DMS 273 treated with DMSO at 0.1 percent for 48 hours (cell line): ENCODE measurements at places on chromosomes 4 and X.
A peak's percentile ranks its signal among the peaks of the same experiment; 100 is the strongest.

GRCh38 chr4:124640022-124640730 is 72.4 kb downstream of the ANKRD50 start:
- DNase-seq, result no peak

DNA sequence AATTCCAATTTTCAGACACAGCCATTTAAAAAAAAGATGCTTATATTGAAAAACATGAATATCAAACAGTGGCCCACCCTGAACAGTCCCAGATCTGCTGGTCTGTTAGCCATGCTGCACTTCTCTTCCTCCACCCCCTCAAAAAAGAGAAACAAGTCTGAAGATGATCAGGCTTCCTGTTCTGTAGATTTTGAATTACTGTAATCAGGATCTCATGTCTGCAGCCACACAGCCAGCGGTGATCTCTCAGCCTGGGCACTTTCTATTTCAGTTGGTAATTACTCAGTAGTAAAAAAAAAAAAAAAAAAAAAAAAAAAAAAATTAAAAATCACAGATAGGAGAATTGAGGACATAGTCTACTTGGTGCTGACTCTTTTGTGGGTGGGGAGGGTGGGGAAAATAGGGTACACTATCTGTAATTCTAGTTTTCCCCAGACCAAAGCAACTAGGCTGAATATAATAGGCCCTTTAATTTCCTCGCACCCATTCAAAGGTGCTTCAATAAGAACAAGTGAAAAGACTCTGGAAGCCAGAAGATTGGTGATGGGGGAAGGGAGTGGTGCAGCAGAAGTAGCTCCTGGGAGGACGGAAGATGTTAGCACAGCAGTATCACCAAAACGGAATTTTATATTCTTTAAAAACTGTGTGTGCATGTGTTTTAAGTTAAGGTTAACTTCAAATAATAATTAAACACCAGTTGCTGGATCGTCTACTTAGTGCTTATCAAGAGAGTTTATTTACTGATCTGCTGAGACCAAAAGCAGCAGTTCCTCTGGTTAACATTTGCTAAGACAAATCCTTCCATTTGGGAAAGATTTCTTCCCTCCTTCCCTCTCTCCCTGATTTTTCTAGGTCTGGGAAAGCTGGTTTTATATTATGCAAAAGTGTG is 47.0 kb downstream of the SPRY1 start:
- DNase-seq, result no peak

DNA sequence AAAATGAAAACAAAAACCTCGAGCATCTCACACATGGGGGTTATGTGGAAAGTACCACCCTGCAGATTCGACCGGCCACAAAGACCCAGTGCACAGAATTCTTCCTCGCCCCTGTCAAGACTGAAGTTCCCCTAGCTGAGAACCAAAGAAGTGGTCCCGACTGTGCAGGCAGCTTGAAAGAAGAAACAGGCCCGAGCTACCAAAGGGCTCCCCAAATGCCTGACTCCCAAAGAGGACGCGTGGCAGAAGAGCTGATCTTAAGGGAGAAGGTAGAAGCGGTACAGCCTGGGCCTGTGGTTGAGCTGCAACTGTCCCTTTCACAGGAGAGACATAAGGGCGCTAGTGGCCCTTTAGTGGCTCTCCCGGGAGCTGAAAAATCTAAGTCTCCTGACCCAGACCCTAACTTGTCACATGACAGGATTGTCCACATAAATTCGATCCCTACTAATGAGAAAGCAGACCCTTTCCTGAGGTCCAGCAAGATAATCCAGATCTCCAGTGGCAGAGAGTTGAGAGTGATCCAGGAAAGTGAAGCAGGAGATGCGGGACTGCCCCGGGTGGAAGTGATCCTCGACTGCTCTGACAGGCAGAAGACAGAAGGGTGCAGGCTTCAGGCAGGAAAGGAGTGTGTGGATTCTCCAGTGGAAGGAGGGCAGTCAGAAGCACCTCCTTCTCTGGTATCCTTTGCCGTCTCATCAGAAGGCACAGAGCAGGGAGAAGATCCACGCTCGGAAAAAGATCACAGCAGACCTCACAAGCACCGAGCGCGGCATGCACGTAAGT is 108.8 kb upstream of the MYOZ2 start:
- DNase-seq, result no peak

DNA sequence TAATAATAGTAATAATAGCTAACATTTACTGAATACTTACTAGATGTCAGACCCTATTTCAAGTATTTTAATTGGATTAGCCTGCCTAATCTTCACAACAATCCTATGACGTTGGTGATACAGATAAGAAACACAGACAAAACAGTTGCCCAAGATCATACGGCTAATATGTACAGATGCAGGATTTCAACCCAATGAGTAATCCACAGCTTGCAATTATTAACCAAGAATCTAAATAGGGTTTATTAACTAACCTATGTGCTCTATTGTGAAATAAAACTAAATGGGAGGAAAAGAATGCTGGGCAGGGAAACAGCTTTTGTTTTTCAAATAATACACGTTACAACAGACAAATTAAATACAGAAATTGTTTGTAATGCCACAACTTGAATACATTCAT is 23.4 kb downstream of the FBXO8 start:
- DNase-seq, result no peak

- DNase-seq, result no peak
Measured at GRCh38 chrX:9940421-9940820, 26.7 kb upstream of the CLDN34 start.

DNA sequence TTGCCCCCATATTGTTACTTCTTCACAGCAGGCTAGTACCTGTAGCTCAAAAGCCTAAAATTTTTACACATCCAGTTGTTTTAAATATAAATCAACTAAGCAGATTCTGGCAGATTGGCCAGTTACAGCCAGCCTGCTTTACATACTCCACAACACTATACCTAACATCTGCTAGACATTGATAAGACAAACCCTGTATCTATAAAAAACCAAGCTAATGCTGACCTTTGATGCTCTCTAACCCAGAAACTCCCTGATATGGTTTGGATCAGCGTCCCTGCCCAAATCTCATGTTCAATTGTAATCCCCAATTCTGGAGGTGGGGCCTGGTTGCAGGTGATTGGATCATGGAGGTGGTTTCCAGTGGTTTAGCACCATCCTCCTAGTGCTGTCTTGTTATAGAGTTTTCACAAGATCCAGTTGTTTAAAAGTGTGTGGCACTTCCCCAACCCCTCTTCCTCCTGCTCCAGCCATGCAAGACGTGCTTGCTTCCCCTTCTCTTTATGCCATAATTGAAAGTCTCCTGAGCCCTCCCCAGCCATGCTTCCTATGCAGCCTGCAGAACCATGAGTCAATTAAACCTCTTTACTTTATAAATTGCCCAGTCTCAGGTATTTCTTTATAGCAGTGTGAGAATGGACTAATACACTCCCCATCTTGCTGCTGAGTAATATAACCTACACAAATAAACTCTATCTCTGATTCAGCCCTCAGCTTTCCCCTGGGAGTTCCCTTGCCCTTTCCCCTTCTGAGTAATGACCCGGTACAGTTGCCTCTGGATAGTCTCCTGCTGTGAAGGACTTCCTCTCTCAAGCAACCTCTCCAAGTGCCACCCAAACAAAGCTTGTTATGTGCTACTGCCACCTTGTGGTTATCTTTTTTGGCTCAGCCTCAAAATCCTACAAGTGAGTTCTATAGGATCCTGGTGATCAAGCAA is 39.6 kb downstream of the ZCCHC13 start:
- peak; percentile 25 for DNase-seq

- DNase-seq, result no peak
Measured at GRCh38 chr4:147479786-147480185, 1.1 kb upstream of the EDNRA start.

DNA sequence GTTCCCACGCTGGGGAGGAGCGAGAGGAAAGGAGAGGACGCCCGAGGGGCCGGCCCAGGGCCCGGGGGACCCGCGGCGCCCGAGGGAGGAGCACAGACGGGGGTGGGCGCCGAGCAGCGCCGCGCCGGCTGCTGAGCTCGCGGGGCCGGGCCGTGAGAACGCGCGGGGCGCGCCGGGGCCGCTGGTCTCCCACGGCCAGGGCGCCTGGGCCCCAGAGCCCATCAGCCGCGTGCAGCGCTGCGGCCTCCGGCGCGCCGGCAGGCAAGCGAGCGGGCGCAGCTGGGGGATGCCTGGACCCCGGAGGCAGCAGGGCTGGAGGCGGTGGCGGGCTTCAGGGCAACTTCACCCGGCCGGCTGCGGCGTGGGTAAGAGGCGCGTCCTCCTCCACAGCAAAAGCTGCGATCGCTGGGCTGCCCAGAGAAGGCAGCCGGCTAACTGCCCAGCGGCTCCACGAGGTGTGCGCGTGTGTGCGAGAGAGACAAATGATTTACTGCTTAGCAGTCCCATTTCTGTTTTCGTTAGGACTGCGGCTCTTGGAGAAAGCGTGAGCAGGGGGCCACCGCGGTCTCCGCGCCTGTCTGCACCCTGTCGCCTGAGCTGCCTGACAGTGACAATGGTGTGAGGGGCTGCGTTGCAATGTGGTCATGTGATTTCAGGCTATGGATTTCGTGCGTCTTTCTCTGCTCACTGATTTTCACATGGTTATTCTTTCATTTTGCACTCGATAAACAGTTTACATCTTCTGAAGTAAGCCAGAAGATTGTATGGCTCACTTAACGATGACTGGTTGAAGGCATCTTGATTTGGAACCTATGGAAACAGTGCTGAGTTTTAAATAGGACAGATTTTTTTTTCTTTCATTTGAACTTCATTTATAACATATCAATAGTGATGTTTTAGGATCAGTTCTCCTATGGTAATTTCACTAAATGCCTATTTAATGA is 1.2 kb downstream of the GUCY1A1 start:
- DNase-seq, result no peak

DNA sequence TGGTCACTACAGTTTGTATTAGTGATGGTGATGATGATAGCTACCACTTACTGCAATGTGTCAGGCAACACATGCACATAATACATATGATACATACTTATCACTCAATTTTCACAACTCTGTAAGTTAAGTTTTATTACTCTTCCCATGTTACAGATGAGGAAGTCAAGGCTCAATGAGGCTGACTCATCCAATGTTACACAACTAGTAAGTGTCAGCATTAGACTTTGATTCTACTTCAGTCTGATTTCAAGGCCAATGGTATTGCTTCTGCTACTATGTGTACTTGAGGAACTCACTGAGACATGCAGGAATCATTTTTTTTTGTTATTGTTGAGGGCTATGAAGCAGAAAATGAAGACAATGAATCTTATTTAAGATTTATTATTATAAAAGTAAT is 96.4 kb upstream of the TRPC5OS start:
- DNase-seq, result no peak

DNA sequence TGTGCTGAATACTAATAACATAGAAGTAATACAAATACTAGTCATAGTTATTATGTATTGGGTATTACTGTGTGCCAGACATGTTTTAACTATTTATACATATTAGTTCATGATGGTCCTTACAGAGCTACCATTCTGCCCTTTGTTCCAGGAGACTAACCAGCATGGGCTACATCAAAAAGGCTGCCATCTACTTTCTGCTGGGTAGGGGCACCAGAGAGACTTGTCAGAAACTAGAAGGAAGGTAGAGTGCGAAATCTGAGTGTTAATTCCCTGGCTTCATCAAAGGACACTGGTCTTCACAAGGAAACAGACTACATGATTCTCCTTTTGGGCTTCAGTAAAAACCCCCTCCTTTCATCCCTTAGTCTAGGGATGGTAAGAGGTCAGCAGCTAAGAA is 347.8 kb downstream of the GBA3 start:
- DNase-seq, result no peak

GRCh38 chr4:165464813-165465381 is 86.1 kb downstream of the CPE start:
- DNase-seq, result no peak

GRCh38 chr4:13367244-13367643 is 116.9 kb downstream of the RAB28 start:
- no peak for DNase-seq

DNA sequence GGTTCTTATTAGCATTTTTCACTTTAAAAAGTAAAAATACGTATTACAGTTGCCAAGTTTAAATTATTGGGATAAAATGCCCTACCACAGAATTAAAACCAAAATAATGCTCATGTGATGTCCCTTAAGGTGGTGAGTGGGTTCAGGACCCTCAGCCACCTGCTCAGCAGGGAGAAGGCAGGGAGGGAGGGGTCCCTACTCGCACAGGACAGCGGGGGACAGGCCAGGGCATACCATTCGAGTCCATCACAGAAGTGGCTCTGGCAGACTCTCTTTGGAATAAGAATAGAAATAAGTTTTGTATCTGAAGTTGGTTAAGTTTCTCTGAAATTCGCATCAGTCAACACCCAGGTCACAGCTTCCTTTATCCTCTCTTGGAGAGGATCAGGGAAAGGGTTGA is 37.7 kb downstream of the NOP14 start:
- DNase-seq, result no peak

DNA sequence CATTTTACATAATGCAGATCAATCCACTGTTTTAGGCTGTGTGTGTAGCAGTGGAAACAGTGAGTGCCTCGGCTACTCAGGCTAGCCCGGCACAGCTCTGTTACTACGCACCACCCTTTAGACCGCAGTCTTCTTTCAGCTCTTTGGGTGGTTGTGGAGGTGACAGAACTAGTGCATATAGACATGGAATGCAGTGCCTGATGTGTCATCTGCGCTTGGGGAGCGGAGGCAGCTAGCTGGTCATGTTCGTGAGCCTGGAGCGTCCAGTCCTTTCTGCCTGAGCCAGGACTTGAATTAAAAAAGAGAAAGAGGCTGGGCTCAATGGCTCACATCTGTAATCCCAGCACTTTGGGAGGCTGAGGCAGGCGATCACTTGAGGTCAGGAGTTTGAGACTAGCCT is 4.8 kb downstream of the TBC1D14 start:
- no peak for DNase-seq

DNA sequence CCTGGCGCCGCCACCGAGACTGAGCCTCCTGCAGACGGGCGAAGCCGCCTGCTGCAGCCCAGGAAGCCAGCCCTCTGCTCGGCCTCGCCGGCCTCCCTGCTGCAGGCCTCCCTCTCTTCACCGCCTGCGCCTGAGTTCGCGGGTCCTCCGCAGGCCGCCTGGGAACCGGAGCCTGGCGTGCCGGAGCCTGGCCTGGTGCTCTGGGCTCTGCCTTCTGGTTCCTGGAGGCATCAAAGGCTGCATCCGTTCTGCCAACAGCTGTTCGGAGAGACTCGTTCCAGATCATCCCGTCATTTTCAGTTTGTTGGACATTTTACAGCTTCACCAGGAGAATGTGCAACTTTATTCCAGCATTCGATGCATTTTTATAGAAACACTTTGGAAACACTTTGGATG is 178.0 kb downstream of the DCLK2 start:
- DNase-seq, result no peak

GRCh38 chr4:38128478-38129459 is 168.6 kb downstream of the PTTG2 start:
- DNase-seq, result no peak
